ENCODE measurements at places on chromosomes 13 and 19.

DNA sequence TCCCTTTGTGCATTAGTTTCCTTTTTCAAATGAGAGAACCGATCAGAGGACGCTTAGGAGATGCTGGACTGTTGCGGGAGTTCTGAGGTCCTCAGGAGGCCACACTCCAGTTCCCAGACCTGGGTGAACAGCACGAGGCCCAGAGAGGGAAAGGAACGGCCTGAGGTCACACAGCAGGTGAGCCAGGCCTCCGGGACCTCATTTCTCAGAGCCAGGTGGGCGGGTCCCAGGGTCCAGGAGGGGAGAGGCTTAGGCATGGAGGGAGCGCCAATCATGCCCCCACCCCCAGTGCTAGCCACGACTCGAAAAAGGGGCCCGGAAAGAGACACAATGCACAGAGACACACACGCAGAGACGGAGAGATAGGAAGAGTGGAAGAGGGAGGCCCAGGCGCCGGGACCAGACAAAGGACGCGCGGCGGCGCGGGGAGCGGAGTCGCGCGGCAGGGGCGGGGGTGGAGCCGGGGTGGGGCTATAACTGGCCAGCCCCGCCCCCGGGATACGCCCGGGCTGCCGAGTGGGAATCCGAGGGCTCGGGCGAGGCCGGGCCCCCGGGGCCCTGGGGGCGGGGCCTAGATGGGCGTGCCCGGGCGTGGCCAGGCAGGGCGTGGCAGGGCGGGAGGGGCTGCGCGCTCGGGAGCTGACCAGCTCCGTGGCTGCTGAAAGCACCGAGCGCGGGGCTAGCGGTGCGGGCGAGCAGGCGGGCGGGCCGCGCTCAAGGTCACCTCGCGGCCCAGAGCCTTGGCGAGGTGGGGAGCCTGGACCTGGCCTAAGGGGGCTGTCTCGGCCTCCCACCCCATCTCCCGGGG is 1.6 kb downstream of the ELAVL3 start:
- peak; percentile 11 for DNase-seq

GRCh38 chr13:102038787-102039186 is 363.1 kb downstream of the FGF14 start:
- no peak for DNase-seq

GRCh38 chr13:75426421-75426820 is 55.5 kb downstream of the TBC1D4 start:
- DNase-seq: no peak

DNA sequence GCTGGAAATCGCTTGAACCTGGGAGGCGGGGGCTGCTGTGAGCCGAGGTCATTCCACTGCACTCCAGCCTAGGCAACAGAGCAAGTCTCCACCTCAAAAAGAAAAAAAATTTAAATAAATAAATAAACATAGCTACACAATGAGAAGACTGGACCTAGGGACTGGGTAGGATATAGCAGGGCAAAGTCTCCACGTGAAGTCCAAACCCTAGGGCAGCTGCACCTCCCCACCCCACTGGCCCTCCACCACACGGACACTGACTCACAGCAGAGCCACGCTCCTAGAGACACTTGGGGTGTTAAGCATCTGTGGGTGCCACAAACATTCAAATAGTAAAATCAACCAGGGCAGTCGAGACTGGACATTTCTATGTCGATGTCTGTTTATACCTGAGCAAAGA is 7.1 kb downstream of the LATS2 start:
- DNase-seq: no peak

GRCh38 chr13:39254601-39255000 is 216.3 kb downstream of the NHLRC3 start:
- no peak for DNase-seq

DNA sequence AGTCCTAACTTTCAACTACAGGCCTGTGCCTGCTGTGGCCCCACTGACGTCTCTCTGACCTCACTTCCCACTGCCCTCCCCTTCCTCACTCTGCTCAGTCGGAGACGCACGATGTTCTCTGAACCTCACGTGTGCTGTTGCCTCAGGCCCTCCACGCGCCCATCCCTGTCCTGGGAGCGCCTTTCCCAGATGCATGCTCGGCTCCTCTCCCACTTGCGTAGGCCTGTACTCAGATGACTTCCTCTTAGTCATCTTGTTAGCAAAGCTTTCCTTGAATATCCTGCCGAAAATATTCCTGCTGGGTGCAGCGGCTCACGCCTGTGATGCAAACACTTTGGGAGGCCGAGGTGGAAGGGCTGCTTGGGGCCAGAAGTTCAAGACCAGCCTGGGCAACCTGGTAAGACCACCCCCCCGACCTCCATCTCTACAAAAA is 9.3 kb upstream of the SYT5 start:
- peak; percentile 100 for DNase-seq

- no peak for DNase-seq
Measured at GRCh38 chr13:98332222-98332621, 155.2 kb upstream of the RNF113B start.

- no peak for DNase-seq
Measured at GRCh38 chr19:13808856-13809255, 13.6 kb downstream of the ZSWIM4 start.

- no peak for DNase-seq
Measured at GRCh38 chr13:111252446-111253364, 67.7 kb upstream of the TEX29 start.

DNA sequence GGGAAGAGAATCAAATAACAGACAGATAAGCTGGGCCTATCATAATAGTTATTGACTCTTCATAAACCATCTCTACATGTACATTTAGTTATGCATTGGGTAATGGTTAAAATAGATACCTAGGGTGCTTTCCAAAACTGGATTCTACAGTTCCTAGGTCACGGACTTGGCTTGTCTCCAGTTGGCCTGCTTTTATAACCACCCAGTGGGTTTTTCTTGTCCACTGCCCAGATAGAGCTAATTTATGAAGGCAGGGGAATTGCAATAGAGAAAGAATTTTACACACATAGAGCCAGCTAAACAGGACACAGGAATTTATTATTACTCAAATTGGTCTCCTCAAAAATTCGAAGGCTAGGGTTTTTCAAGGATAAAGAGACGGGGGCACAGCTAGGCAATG is 97.3 kb downstream of the FAM216B start:
- no peak for DNase-seq

DNA sequence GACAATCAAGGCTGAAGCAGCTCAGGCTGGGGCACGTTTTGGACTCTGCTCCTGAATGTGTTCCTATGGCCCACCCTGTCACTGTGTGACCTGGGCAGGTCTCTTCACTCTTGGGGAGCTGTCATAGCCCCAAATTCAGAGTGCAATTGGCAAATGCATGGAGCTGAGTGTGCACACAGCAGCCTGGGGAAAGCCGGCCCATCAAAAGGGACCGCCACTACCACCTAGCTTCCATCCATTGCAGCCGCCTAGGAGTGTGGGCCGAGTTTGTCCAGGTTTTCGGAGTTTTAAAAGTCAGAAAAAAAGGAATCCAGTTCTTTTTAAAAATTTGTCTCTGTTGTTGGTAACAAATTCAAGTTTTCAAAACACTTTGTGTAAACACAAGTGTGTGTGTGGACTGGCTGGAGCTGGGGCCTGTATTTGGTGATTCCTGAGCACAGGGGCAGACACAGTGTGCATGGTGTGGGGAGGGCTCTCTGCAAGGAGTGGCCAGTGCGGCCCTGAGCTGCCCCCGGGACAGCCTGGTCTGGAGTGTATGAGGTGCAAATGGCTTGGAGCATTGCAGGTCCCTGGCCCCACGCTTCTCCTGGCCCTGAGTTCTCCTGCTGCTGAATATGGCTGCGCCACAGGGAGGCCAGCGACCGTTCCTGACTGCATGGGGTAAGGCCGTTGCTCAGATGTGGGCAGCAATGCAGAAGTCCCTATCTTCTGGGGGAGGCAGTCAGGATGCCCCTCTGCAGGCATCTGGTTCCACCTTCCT is 13.2 kb upstream of the ZNF536 start:
- DNase-seq: no peak

DNA sequence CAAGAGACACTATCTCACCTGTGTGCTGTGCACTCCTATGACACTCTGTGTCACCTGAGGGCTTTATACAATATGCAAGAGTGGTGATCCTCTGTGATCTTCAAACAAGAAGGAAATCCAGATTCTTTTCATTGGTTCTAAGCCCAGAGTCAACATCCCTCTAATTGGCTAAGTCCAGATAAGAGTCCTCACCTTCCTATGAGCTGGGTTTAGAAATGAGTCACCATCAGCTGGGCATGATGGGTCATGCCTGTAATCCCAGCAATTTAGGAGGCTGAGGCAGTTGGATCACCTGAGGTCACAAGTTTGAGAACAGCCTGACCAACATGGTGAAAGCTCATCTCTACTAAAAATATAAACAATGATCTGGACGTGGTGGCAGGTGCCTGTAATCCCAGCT is 144.4 kb downstream of the ZNF675 start:
- DNase-seq: no peak

GRCh38 chr13:41467425-41467945 is 10.1 kb downstream of the RGCC start:
- no peak for DNase-seq

DNA sequence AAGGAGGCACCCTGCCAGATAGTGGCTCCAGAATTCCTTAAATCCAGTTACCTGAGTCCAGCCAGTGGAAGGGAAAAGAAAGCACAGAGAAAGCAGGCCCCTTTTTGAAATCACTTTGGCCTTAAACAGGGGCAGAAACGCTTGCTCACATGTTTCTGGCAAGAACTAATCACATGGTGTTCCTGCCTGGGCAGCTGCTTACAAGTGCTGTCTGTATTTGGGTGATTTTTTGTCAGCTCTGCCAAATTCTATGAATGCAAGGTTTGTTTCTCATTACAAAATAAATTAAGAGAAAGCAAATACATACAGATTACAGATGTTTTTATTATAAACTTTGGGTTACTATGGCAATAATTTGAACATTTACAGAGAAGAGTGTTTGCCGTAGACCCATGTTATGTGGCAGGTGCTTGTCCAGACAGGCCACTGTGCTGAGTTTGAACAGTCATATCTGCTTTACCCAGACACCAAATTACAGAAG is 1237.8 kb downstream of the SLITRK5 start:
- DNase-seq: peak; percentile 64

DNA sequence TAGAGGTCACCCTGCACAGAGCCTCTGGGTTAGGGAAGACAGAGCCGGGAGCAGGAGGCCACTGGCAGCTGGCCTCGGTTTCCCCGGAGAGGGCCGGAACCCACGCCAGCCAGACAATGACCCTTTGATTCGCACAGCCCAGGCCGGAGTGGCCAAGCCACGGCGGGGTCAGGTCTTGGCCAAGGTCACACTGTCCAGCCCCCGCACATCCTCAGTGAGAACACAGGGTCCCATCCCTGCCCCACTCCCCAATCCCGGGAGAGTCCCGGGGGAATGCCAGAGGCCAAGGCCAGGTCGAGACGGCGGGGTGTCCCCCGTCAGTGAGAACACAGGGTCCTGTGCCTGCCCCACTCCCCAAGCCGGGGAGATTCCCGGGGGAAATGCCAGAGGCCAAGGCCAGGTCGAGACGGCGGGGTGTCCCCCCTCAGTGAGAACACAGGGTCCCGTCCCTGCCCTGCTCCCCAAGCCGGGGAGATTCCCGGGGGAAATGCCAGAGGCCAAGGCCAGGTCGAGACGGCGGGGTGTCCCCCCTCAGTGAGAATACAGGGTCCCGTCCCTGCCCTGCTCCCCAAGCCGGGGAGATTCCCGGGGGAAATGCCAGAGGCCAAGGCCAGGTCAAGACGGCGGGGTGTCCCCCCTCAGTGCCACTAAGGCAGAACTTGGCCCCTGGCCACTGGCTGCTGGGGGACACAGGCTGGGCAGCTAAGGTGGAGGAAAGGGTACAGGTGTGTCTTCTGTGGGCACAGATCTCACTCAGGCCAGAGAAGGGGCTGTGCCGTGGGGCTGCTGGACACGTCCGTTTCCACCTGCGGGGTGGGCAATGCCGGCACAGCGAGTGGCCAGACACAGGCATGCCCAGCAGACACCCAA is 1.7 kb upstream of the FSTL3 start:
- DNase-seq: no peak

- no peak for DNase-seq
Measured at GRCh38 chr13:41995946-41996345, 35.0 kb upstream of the VWA8 start.

DNA sequence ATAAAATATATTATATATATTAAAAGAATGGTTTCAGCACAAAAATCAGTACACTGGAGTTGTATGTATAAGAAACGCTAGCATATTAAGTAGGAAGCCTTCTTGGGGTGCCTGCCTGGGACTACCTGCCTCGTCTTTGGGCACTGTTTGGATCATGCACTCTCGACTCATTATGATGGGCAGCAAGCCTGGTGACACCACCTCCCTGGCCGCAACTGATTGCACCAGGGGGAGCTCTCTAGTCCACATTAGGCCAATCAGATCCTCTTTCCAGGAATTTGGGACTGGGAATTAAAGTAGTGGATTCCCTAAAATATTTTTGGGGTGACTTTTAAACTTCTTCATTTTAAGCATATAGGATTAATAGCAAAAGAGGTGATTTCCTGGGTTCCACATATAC is 56.0 kb upstream of the RGCC start:
- no peak for DNase-seq

DNA sequence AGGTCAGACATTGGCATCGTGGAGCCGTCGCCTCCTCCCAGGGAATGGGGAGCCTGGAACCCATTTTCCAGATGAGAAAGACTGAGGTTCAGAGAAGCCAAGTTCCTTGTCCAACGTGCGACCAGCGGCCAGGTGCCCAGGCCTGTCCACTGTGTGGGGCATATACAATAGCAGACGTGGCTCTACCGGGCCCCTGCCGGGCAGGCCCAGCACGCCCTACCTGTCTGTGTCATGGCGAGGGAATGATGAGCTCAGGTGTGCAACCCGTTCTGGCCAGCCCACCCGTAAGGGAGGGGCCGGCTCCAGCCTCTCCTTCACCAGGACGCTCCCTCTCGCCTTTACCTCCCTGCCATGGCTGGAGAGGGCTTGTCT is 837 bp downstream of the GNA15 start:
- DNase-seq: no peak

GRCh38 chr13:57635541-57636085 is 4.1 kb downstream of the PCDH17 start:
- DNase-seq: no peak

- DNase-seq: no peak
Measured at GRCh38 chr19:19169236-19170052, 619 bp downstream of the MEF2B start.

DNA sequence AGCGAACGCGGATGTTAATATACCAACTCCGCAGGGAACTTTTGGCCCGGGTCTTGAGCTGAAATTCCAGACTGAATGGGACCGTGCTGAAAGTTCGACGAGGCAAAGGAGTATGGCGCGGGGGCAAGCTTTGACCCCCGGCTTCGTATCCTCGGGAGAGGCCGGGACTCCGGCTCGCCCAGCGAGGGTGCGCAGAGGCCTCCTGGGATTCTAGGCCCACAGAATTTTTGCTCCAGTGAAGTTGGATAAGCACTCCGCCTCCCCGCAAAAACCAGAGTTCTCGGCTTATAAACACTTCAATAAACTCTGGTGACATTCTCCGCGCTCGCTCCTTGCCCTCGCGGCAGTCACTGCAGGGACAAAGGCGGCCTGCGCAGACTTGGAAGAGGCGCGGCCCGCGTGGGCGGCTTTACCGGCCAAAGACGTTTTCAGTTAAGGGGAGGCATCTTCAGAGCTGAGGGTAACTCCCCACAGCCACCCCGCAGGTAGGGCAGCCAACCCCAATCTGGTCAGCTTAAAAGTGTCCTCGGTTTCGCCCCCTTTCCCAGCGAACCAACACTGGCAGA is 112.6 kb downstream of the KCNRG start:
- DNase-seq: no peak

GRCh38 chr13:101846249-101846648 is 393.8 kb downstream of the ITGBL1 start:
- DNase-seq: no peak
